Astrocyte of the cerebellum (primary cell): ENCODE measurements at places on chromosomes 3 and 15.

DNA sequence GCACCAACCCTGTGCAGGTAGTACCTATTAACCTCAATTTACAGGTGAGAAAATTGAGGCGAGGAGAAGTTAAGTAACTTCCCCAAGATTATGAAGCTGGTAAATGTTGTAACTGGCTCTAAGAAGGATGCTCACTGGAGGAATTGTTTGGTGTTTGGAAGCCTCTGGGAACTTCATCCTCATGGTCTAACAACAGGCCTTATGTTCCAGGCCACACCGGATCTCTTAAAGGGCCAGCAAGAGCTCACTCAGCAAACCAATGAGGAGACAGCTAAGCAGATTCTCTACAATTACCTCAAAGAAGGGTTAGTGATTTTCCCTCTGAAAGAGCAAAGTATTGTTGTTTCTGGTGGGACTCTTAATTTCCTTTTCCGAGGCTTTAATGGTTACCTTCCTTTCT lies 63.9 kb downstream of the CGNL1 start:
- DNase-seq: peak; percentile 16

DNA sequence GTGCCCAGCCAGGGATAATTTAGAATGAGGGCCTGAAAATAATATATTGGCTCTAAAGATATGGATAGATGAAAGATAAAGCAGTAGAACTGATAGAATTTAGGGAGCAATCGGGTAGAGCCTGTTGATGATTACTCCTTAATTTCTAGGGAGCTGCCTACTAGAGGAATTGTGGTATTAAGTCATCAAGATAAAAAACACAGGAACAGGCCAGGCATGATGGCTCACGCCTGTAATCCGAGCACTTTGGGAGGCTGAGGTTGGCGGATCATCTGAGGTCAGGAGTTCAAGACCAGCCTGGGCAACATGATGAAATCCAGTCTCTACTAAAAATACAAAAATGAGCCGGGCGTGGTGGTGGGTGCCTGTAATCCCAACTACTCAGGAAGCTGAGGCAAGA lies 130.4 kb downstream of the PCCB start:
- no peak for DNase-seq

DNA sequence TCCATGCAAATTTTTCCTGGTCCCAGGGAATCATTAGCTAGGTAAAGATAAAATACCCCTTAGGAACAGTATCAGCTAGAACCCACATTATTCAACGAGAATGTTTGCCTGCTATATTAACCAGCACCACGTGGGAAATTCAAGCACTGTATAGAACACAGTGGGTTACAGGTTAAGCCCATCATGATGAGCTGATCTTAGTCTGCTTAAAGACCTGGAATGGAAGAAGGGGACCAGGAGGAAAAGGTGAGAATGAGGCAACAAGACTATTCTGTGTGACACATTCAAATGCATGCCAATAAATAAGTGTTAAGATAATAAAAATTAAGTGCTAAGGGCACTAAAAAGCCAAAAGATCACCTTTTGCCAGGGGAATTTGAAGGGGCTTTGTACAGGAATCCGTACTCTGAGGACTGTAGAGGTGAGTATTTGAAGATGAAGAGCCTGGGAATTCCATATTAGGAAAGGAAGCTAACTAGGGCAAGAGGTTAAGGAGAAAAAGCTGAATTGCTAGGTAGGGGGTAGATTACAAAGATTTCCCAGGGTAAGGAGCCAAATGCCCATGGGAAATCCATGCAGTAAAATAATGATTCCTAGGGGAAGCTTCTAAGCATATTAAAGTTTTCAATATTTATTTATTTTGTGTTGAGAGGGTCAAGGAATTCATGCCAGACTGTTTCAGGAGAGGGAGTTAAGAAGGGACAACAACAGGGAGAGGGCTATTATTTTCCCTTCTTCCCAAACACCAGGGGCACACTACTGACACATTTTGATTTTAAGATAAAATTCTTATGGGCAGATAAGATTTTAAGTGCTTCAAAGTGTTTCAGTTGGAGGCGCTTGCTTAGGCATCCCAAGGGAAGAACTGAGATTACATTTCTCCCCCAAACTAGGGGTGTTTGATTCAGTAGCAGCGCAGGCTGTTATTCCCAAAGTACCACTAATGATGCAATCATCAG lies 2.3 kb upstream of the MED12L start:
- DNase-seq: no peak

GRCh38 chr3:159792070-159792469 lies 196.6 kb upstream of the IL12A start:
- DNase-seq: no peak

DNA sequence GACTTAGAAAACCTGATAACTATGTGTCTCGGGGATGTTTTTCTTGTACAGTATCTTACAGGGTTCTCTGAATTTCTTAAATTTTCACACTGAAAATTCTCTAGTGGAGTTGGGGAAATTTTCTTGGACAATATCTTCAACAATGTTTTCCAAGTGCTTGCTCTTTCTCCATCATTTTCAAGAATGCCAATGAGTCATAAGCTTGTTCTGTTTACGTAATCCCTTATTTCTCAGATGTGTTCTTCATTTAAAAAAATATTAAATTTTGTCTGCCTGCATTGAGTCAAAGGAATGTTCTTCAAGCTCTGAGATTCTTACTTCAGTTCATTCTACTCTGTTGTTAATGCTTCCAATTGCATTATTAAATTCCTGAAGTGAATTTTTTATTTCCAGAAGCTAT lies 21.9 kb upstream of the PLSCR2 start:
- no peak for DNase-seq

GRCh38 chr3:137709011-137709601 lies 55.0 kb upstream of the SOX14 start:
- DNase-seq: no peak

- no peak for DNase-seq
Observed at GRCh38 chr15:60721707-60722106, 242.8 kb upstream of the ICE2 start.

DNA sequence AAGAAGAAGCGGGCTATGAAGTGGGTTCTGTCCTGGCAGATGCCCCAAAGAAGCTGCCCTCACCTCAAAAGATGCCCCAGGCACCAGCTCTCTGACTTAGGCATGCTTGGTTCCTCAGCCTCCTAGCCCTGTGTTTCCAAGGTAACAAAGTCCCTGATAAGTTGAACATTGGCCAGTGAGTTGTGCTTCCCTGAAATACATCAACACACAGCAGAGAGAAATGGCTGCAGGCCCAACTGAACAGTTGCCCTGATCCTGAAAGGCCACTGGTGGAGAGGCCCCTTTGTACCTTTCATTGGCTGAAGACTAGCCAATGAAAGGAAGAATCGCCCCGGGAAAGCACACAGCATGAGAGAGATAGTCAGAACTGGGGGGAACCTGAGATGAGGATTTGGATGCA lies 169.9 kb upstream of the CTNNB1 start:
- no peak for DNase-seq

GRCh38 chr15:42608752-42609488 lies 33.5 kb downstream of the STARD9 start:
- no peak for DNase-seq

DNA sequence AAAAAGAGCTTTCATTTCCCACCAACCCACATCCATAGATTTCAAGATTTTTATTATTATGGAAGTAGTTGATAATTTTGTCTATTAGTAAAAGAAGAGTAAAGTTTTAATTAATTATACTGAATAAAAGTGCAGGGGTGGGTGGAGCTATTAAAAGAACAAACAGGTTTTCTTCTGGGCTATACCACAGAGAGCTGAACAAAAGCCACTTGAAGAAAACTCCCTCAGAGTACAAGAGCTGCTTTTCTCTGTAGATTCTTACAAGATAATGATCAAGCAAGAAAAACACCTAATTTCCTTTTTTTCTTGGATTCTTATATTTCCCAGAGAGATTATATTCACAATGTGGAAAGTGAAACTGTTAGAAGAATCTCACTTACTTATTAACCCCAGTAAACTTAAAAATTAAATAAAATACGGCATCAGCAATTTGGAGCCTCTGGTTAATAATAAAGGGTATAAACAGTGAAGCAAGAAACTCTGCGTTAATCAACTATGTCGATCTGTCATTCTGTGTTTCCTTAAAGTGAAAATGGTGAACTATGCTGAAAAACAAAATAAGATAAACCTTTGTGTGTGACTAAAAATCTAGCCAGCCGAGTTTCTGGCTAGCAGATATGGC lies 84.9 kb downstream of the THBS1 start:
- DNase-seq: no peak

DNA sequence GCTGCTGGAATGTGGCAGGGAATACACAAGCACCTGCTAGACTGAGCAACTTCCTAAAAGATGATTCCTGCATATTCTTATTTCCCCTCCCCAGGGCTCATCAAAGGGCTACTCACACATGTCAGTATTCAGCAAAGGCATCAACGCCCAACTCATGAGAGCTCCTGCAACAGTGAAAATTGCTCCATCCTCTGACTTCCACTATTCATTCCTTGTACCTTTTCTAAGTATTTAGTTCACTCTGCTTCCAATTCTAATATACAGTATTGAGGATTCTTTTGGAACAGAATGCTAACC lies 84.1 kb downstream of the SCN11A start:
- DNase-seq: no peak

DNA sequence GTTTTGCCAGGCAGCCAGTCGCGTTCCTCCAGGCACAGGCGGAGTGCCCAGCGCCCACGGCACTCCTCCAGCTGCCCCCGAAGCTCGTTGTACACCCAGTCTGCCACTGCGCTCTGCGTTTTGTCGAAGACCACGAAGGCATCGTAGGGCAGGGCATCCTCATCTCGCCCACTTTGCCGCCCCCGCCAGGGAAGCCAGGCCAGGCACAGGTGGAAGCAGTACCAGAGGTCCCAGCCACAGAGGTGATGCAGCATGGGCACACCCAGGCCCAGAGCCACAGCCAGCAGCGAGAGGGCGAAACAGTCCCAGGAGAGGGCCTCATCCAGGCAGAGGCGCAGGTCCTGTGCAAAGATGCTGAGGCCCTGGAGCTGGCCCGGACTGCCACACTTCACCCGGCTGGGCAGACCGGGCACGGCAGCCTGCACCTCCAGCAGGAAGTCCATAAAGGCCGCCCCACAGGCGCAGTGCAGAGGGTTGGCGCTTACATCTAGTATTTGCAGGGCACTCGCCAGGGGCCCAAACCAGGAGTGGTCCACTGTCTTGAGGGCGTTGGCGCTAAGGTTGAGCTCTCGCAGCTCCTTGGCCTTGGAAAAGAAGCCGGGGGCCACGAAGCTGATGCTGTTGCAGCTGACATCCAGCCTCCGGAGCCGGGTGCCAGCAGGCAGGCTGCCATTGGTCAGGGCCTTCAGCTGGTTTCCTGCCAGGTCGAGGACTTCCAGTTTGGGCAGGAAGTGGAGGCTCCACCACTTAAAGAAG lies 3.7 kb downstream of the TLR9 start:
- no peak for DNase-seq

DNA sequence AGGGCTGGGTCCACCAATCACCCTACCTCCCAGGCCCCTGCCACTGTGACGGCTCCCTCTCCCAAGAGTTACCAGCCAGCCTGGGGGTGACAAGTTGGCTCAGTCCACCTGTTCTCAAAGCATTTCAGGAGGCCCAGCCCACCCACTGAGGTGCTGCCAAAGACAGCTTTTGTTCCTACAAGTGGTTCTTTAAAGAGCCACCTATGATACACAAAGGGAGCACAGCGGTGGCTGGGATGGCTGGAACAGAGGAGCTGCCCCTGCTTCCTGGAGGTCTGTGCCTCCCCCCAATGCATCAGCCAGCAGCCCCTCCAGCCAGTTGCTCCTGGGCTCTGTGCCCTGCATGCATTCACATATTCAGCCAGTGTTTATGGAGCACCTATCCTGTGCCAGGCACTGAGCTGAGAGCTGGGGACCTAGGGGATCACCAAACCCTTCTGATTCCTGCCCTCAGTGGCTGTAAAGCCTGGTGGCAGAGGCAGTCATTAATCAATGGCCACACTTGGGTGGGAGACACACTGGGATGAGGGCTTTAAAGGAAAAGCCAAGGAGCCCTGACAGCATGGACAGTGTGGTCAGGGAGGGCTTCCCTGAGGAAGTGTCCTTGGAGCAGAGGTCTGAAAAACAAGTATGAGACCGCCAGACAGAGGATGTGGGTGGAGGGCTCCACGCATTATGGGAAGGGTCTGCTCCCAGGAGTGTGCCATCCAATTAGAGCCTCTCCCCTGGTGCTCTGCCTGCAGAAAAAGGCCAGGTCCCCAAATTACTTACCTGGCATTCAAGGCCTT lies 107.1 kb upstream of the LINGO1 start:
- DNase-seq: no peak

DNA sequence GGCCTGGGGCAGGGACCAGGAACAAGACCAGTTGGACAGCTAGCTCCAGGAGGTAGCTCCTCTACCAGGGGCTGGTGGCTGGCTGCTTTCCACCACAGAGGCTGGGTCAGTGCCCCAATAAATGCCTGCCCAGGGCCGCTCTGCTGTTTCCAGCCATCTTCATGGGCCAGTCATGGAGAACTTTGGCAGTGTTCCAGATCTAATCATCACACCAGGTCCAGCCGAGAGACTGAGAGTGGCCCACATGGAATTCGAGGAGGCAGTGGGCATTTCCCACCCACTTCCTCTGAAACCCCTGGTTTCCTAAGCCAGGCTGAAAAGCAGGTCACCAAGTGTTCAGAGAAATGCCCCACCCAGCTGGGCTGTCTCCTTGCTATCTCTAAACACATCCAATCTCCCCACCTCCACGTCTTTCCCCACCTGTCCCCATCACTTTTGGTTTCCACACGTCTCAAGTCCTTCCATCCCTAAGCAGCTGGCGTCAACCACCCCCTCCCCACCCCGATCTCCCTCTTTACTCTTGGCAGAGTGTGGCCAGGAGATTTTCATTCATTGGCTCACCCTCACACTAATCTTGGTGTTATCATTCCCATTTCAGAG lies 190.0 kb upstream of the LINGO1 start:
- DNase-seq: no peak

DNA sequence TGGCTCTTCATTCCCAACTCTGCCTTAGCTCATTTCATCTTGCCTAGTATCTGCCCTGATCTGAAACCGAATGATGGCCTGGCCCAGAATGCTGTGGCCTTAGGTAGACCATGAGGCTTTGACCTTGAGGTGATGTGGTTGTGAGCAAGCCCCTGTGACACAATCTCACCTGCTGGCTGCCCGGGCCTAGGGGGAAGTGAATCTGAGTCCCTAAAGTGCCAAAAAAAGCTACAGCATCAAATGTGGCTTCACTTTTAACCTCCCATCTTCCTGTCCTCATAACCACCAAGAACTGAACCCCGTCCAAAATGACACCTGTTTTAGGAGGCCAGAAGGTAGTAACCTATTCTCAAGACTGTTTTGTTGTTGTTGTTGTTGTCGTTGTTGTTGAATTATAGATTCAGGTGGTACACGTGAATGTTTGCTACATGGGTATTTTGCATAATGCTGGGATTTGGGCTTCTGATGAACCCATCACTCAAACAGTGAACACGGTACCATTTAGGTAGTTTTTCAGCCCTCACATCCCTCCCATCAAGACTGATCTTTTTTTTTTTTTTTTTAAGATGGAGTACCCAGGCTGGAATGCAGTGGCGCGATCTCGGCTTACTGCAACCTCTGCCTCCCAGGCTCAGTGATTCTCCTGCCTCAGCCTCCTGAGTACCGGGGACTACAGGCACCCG lies 54.6 kb downstream of the MCCC1 start:
- DNase-seq: no peak

GRCh38 chr3:123584284-123584987 lies 417 bp downstream of the HACD2 start:
- DNase-seq: no peak
